ENCODE measurements at places on chromosomes 11 and 22.

DNA sequence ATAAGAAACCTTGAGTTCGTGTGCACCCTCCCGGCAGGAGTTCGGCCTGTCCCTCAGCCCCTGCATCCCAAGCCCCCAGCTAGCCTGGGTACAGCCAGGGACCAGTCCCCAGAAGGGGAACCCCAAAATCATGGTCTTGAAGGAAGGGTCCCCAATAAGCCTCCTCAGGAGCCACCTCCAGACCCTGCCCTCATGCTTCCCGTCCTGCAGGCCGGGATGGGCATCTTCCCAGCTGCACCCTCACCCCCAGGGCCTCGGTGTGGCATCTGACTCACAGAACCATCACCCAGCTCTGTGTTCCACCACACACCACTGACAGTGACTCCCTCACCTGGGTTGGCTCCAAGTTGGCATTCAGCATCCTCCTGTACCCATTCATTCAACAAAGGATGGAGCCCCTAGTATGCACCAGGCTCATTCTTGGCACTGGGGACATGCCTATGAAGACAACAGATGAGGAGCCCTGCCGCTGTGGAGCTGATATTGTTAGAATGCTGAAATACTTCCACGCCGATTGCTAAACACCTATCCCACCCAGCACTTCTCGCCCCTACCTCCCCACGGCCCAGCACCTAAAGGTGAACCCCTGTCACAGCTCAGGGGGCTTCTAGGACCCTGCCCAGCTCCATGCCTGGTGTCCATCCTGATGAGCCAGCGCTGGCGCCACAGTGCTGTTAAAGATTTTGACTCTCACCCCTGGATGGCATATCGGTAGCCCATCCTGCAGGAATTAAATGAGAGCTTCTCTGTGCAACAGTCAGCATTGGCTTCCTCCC lies 77.8 kb downstream of the BUD13 start:
- no peak for DNase-seq

- DNase-seq, result no peak
These were observed 42.5 kb downstream of the DENND5A start for GRCh38 chr11:9222654-9223053.

DNA sequence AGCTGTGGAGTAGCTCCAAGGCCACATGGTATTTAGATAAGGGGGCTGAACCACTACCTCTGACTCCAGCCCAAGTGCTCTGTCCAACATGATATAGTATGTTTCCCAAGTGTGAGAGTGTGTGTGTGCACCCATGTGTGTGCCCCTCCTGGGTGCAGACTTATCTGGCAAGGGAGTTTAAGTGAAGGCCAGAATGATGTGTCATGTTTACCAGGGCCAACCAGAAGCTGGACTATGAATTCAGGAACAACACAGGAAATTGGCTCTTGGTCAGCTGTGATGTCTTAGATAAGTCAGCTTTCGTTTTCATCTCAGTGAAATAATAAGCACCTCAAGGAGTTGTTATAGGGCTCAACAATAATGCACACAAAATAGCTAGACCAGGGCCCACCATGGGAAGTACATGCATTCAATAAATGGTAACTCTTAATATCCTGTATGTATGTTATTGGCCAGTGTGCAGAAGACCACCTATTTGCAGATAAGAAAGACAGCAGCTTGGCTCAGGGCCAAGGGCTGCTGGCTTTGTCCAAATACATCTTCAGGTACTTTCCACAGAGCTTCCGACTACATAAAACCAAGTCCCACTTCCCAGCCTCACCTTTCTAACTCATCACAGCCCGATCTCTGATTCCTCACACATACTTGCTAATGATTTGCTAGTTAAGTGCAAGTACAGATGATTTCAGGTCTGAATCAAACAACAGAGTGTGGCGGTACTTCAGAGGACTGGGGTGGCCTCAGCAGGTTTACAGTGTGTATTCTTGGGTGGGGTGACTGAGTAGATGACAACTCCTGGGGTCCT lies 120.9 kb downstream of the ME3 start:
- no peak for DNase-seq

GRCh38 chr11:35040221-35040942 lies 98.6 kb upstream of the CD44 start:
- peak; percentile 16 for DNase-seq

DNA sequence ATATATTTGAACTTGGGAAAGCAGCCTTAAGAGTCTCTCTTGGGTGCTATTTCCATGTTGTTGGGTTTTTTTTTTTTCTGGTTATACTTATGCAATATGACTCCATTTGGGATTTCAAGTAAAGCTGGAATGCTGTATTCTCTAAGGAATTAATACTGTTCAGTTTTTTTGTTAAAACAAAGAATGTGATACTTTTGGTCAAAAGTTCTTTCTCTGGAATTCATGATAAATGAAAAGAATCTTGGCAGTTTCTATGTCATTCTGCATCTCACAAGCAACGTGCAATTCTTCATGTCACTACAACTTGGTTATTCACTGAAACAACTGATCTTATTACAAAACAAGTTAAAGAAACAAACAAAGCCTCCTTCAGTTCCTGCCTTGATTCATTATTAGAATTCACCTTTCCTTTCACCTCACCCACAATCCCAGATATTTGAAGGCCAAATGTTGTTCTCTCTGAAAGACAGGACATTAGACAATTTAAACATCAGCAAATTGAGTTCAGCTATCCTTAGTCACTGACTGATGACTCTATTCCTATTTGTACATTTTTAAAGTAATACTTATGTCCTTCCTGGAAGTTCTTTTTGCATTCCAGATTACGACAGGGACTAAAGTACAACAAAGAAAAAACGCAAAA lies 176.2 kb downstream of the SBF2 start:
- no peak for DNase-seq

- no peak for DNase-seq
These were observed 6.2 kb downstream of the TEAD1 start for GRCh38 chr11:12680246-12680939.

- DNase-seq, result no peak
These were observed 24.2 kb upstream of the TMEM123 start for GRCh38 chr11:102476812-102477211.

GRCh38 chr22:29040385-29041275 lies 21.0 kb downstream of the C22orf31 start:
- peak; percentile 31 for DNase-seq

DNA sequence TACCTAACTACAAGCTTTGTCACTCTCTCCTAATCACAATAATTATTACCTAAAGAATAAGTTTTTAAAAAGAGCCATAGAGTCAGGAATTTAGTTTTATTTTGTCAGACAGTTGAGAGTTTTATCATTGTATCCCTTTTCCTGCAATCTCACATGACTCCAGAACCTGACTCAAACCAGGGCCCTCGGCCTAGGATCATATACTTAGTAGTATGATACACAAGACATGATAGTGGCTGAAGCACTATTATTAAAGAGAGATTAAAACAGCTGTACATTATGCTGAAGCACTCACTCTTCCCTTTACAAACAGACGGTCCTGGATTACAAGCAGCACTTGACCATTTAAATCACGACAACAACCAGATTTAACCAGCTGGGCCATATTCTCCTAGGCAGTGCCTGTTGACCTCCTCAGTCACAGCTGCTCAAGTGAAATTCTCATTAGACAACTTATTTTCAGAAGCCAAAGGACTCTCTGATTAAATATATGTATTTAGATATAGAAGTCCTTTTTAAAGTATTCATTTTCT lies 44.0 kb downstream of the SOX6 start:
- DNase-seq, result no peak

DNA sequence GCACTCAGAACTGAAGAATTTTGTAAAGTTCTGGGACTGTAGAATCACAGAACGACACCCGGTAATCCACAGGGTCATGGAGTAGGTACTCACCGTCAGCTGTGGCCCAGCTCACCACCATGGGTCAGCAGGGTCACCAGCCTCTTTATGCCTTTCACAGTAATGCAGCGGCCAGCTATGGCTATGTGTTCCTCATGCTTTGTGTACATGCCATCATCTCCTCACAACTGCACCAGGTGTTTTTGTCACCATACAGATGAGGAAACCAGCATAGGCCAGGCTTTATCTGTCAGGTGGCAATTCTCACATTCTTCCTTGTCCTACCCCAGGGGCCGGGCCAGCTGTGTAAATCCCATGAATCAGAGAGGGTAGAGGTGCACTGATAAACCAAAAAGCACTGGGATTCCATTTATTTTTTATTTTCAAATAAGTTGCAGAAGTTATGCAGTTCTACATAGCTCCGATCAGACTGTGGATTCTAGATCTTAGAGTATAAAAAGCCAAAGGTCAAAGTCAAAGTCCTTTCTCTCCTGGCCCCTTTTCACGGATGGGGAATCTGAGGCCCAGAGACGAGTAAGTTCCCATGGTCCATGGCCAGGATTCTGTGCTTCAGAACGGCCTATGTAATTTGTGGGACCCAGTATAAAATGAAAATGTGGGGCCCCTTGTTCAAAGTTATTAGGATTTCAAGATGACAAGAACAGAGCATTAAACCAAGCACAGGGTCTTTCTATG lies 17.5 kb downstream of the TSKU start:
- DNase-seq, result no peak

DNA sequence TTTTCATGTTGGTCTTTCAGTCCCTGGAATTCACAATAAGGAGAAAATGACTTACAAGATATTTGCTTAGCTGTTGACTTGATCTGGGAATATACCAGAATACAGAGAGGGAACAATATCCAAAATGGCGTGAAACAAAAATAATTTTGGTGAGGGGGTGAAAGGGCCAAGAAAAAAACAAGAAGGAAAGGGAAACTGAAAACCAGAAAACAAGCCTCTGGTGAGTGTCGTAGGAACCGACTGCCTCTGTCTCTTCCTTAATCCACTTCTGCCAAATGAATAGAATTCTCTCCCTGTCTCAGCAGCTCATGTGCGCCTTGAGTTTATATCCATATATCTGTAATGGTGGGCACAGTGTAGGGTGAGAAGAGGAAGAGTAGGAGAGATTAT lies 367.6 kb downstream of the ETS1 start:
- DNase-seq, result no peak

DNA sequence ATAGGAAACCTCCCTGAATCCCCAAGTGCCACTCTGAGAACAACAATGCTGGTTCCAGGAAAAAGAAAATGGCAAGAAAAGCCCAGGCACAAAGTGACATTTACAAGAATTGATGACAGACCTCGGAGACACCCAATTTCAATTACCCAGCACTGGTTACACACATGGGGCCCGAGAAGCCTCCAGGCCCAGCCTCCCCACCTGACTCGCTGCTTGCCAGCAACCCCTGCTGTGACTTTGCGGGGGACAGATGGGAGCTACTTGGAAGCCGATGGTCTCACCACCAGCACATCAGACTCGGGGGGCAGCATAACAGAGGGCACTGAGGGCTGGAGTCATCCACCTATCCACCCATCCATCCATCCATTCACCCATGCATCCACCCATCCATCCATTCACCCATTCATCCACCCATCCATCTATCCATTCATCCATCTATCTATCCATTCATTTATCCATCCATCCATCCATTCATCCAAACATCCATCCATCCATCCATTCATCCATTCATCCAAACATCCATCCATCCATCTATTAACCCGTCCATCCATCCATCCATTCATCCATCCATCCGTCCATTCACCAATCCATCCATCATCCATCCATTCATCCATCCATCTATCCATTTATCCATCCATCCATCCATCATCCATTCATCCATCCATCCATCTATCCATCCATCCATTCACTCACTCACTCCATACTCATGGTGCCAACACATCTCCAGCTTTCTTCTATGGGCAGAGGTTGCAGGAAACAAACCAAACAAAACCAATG lies 567.6 kb downstream of the BRD1 start:
- DNase-seq, result no peak

GRCh38 chr11:12640355-12640754 lies 33.9 kb upstream of the TEAD1 start:
- no peak for DNase-seq

- DNase-seq, result no peak
These were observed 86.4 kb downstream of the GGTLC2 start for GRCh38 chr22:22730655-22731373.

DNA sequence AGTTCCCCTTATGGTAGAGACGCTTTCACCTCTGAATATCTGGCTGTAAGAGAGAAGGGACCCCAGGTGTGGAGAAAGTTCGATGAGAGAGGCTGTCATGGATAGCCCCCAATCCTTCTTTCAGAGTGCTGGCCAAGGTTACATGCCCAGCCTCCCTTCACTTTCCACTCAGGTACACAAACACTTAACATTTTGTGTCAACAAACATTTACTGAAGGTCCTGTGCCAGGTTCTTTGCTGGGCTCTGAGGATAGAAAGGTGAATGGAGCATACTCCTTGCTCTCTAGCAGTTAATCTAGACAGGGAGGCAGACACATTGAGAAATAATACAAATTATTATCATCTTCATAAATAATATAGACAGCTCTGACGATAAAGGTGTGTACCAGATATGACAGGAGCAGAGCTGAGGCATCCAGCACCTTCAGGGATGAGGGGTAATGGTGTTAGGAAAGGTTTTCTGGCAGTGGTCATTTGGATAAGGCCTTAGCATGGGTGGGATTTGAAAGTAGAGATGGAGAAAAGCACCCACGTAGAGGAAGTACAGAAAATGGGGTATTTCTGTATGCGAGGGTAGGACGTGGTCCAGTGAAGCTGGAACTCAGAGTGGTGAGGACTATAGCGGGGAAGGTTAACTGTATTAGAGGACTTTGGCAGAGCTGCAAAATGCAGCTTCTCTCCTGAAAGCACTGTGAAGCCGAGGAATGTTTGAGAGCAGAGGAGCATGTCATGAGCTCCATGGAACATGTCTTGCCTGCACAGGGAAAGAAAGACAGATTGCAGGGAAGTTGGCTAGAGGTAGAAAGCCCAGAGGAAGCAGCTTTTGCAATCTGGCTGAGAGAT lies 19.6 kb downstream of the PPFIBP2 start:
- no peak for DNase-seq

- DNase-seq, result no peak
These were observed 2.7 kb upstream of the GSTT4 start for GRCh38 chr22:24008022-24008283.

DNA sequence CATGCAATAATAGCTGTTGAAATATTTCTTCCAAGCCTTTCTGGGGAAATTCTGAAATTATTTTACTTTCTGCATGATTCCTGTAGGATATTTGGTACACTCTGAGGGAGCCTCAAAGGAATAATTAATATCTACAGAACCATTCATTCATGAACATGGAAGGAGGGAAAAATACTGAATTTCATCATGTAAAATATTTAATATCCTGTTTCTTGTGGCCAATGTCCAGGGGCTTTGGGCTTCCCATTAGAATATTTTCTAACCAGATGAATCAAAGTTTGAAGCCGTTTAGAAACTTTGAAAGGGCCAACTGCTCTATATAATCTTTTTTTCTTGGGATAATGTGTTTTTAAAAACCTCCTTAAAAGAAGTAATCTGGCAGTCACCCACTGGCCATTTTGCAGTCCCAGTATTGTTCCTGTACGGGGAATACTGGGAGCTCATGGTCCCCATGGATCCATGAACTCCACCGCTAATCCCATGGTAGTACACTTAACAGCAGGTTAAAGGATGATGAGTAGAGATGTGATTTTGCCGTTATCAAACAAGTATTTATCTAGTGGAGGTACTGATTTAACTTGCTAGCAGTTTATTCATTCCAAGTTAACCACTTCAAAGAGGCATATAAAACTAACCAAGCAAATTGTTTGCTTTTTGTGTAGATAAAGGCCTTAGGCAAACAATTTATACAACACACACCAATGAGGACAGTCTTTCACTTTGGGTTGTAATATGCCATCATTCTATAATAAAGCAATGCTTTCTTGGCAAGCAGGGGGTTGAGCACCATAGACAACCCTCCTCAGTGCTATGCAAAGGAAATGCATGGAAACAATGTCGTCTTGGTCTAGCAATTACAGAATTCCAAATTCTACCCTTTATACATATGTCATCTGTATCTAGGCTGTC lies 34.5 kb upstream of the BLID start:
- DNase-seq, result no peak

All from GDM1 (cell line).